ENCODE measurements at places on chromosomes 4 and X.

DNA sequence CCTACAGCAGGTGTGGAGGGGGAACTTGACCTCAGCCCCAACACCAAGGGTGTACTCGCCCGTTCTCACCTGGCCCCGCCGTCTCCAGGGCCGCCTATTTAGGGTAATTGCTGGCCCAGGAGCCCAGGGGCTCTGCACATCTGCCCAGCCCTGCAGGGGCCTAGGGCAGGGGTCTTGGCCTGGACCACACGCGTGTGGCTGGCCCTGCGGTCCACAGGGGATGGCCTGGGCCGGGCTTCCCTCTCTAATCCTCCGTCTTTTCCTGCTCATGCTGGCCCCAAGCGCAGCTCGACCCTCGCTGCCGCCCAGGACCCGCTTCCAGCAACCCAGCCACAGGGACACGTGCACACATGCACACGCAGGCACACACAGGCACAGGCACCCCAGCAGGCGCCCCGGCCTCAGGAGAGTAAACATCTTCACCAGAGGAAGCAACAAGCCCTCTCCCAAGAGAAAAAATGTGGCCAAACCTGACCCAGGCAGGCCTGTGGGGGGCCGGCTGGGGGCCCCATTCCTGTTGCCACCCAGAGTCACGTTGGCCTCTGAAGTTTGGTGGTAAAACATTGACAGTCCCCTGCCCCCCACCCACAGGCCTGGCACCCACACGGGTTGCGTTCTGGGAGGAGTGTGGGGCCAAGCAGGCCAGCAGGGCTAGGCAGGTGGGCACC is 24.6 kb upstream of the FGFR3 start:
- no peak for DNase-seq

- DNase-seq, result peak; percentile 7
These were observed 70.8 kb downstream of the NPNT start for GRCh38 chr4:105966051-105966450.

DNA sequence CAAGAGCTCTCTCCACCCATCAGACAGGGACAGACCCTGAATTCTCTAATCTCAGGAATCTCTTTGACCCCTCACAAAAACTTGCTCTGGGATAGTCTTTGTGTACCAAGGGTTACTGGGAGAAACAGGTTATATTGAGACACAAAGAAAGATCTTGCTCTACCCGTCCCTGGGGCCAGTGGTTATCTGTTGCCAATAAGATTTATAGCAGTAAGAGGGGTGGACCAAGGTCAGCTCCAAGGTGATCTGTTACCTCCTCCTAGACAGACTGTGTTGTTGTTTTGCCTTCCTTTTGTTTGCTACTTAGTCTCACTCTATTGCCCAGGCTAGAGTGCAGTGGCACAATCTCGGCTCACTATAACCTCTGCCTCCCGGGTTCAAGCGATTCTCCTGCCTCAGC is 16.3 kb upstream of the ATP6AP2 start:
- no peak for DNase-seq

- peak; percentile 34 for DNase-seq
These were observed 72.8 kb downstream of the GRXCR1 start for GRCh38 chr4:42965326-42965725.

GRCh38 chrX:73239242-73239641 is 24.6 kb upstream of the NAP1L2 start:
- DNase-seq, result no peak

DNA sequence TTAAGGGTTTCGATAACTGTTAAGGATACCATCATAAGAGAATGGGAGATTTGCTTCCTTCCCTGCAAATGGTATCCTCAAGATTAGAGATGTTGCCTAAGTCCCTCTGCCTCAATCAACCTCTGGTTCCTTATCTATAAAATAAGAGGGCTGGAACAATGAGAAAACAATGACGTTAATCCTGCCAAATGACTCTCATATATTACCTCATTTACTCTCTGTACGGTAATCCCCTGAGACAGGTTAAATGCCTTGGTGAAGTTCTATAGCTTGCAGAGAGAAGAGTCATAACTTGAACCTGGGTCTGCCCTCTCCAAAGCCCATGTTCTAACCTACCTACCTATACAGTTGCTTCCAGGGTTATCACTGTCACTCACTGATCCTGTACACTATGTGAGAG is 100.2 kb upstream of the OTUD4 start:
- peak; percentile 47 for DNase-seq

DNA sequence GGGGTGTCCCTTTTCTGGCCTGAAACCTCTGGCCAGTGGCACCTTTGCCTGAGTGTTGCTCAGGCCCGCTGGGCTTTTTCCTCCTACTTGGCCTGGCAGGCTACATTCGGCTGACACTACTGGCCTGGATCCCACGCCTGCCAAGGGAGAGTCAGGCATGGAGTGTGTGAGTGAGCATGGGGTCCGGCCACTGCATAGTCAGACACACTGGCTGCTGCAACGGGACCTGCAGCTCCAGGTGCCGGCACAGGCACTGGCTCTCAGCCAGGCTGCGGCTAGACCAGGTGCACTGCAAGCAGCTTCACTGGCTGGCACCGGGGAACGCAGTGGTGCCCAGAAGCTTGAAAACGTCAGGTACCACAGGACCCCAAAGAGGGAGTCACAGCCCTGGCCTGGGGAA is 434.9 kb downstream of the ARHGAP24 start:
- no peak for DNase-seq

- peak; percentile 0 for DNase-seq
These were observed 148.3 kb upstream of the DGKK start for GRCh38 chrX:50618788-50619558.

GRCh38 chr4:32010221-32010620 is 1290.1 kb downstream of the PCDH7 start:
- DNase-seq, result no peak

- DNase-seq, result no peak
These were observed 12.2 kb downstream of the MTTP start for GRCh38 chr4:99586797-99587196.

GRCh38 chrX:18674417-18674787 is 2.5 kb upstream of the RS1 start:
- no peak for DNase-seq

DNA sequence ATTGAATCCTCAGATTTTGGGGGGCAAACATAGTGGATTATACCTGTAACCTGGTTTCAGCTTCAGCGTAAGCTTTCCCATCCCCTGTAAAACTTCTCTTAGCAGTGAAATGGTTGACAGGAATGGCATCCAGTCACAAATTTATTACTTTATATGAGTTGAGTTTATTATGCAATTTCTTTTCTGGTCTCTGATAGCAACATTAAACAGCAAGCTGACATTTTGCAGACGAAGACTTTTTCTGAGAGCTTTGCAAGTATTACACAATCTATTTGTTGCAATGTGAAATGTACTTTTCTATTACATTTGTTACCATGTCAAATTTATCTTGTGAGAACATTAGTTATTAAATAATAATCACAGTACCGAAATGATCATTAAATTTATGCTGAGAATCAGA is 60.6 kb downstream of the GSPT2 start:
- DNase-seq, result no peak

GRCh38 chr4:5376015-5376414 is 324.7 kb downstream of the STK32B start:
- DNase-seq, result no peak

- DNase-seq, result no peak
These were observed 13.2 kb downstream of the CLNK start for GRCh38 chr4:10671366-10671765.

DNA sequence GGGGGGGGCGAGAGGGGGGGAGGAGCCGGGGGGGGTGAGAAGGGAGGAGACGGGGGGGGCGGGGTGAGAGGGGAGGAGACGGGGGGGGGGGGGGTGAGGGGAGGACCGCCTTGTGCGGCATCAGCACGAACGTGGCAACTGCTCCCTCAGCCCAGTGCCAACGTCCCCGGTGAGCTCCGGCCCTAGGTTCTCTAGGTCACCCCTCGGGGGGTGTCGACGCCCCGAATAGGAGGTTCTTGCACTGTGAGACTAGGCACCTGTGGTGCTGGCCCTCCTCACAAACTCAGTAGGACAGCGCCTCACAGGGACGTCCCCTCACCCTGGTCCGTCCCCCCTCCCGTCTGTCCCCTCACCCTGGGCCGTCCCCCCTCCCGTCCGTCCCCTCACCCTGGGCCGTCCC is 21.5 kb upstream of the GTPBP6 start:
- DNase-seq, result no peak

GRCh38 chr4:96986816-96987215 is 1146.9 kb downstream of the PDHA2 start:
- DNase-seq, result no peak

GRCh38 chr4:139315221-139315675 is 13.0 kb upstream of the NDUFC1 start:
- DNase-seq, result peak; percentile 62

DNA sequence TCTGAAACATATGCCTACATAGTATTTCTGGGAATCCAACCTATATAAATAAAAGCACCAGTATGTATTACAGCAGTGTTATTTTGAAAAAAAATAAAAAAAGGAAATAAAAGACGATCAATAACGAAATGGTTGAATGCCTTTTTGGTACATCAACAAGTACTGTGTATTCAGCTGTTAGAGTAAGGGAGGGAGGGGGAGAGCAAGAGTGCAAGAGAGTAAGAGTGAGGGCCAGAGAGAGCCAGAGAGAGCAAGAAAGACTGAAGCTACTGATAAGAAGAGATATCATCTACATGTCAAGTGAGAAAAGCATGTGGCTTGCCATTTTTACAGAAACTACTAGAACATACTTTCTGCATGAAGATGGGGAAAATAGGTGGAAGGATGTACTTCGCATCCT is 1.8 kb downstream of the SPIN4 start:
- peak; percentile 81 for DNase-seq

DNA sequence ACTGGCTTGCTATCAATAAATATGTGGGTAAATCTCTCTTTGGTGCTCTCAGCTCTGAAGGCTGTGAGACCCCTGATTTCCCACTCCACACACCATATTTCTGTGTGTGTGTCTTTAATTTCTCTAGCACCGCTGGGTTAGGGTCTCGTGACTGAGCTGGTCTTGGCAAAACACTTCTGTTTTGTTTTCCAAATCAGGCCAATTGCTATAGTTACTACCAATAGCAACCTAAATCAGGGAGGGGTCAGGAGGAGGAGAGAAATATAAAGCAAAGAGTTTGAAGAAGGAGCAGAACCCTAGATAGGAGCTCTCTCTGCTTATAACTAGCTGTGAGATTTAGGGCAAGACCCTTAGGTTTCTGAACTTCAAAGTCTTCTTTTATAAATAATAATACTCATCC is 250.5 kb upstream of the IGFBP7 start:
- DNase-seq, result no peak

DNA sequence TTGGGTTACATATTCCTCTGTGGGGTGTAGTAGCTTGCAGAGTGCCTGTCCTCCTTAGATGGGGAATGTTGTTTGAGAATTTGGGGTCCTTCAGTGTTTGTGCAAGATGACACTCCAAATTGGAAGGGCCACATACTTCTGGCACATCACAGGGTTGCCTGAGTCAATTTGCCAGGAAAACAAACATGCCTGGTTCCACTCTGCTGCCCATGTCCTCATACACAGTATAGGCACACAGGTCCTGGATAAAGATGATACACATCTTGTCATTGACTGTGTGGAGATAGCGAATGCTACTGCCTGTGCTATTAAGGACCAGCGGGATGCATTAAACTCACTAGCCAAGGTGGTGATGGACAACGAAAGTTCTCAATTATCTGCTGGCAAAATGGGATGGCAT is 11.2 kb upstream of the LAP3 start:
- DNase-seq, result no peak

DNA sequence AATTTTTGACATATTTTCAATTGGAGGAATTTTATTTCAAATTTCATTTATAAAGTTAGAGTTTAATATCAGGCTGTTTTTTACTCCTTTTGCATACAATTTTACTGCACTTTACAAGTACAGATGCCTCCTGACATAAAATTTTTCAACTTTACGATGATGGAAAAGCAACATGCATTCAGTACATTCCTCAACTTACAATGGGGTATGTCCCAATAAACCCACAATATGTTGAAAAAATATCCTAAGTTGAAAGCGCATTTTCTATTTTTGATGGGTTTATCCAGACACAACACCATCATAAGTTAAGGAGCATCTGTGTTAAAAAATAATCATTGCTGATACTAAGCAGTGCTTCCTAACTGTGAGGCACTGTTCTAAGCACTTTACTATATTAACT is 4.3 kb downstream of the KLHL5 start:
- no peak for DNase-seq

- no peak for DNase-seq
These were observed 67.4 kb upstream of the SLC34A2 start for GRCh38 chr4:25588206-25588605.

DNA sequence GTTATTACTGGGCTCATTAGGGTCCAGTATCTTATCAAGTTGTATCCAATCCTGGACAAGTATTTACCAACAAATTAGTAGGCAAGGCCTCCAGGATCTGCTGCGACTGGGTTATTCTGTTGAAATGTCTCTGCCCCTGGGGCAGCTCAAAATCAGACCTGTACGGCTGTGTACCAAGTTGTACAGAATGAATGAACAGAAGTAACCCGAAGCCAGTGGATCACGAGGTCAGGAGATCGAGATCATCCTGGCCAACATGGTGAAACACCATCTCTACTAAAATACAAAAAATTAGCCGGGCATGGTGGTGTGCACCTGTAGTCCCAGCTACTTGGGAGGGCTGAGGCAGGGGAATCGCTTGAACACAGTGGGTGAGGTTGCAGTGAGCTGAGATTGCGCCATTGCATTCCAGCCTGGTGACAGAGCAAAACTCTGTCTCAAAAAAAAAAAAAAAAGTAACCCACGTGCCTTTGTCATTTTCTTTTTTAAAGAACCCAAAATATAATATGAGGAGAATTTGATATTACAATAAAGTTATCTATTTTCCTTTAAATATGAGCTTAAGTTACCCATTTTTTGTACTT is 127.3 kb downstream of the CBR4 start:
- DNase-seq, result no peak

- no peak for DNase-seq
These were observed 54.1 kb downstream of the ATRX start for GRCh38 chrX:77731821-77732419.

GRCh38 chr4:152369902-152370295 is 166.0 kb downstream of the FBXW7 start:
- DNase-seq, result no peak

DNA sequence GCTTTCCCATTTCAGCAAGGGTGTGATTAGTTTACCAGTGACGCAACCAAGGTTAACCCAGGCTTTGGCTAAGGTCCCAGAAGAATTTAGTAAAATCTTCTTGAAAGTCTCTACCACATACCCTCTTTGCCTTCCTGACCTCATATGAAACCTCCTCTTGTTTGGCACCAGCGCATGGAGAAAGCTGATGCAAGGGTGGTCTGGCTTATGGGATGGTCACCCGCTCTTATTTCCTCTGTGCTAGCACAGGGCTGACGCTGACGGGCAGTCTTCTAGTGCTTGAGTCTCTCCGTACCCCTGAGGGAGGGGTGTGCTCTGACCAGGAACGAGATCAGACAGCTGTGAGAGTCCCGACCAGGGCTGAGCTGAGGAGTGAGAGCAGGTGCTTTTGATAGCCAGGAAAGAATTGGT is 137.6 kb downstream of the TENM3 start:
- no peak for DNase-seq

- DNase-seq, result no peak
These were observed 116.5 kb downstream of the UCHL1 start for GRCh38 chr4:41373221-41373620.

GRCh38 chr4:159019356-159019755 is 83.5 kb upstream of the RAPGEF2 start:
- DNase-seq, result no peak

Data from OCI-M1 (cell line).